ENCODE measurements at places on chromosomes 2 and 18. TPM values are rescaled to one million over a fixed set of nuclear protein-coding genes. Genes with fewer than 3 reads are reported as not detected.
A peak's percentile ranks its signal among the peaks of the same experiment; 100 is the strongest.

RAB27B gene
- total RNA-seq, result 9.9 TPM

GRCh38 chr2:88659538-88659915 lies 31.9 kb upstream of the RPIA start:
- peak; percentile 88 for DNase-seq

DNA sequence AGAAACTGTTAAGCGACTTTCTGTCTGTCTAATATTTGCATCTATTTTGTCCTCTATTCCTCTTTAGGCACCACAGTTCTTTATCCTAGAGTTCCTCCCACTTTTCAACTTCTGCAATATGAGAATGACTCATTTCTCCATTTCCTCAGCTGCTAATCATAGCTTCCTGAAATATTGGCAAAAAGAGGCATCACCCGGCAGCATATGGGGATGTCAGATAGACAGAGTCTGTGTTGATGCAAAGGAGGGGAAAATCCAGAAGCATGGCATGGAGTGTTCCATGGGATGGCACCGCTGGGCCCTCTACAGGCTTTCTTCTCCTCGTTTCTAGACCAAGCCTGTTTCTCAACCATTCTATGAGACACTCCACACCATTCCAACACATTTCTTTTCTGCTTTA lies 93.4 kb downstream of the DOCK10 start:
- peak; percentile 57 for DNase-seq

- DNase-seq, result no peak
These were observed 59.7 kb upstream of the CAPN13 start for GRCh38 chr2:30866974-30867373.

DNA sequence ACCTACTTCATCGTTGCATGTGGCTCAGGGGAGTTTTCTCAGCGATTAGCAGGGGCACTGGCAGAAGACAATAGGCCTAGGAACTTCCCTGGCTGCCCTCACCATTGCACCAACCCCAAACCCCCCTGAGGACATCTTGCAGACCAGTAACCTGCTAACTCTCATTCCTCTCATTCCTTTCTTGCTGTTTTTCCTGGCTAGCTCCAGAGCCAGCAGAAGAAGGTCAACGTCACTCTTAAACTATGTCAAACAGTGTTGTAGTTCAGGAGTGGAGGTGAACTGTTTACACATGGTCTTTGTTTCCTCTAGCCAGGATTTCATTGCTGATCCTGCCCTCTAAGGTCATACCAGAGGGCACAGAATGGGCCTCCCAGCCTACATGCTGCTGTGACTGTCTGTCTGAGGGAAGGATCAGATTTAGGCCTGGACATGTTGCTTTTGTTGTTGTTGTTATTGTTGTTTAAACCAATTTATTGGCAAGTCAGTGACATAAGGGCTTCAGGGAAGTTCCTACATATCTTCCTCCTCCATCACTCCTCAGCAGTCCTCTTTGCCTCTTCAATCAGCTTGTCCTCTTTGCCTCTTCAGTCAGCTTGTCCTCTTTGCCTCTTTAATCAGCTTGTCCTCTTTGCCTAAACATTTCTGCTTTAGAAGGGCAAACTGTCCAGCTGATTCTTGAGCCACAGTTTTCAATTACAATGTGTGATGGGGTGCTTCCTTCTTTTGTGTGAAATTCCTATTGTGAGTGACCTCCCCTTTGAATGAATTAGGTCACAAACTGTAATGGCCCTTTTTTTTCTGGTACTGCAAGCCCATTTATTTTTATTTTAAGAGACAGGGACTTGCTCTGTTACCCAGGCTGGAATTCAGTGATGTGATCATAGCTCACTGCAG lies 471.9 kb upstream of the TNP1 start:
- peak; percentile 78 for DNase-seq

NHEJ1 gene
- 22.2 TPM for total RNA-seq

- no peak for DNase-seq
These were observed 197.9 kb downstream of the CALCRL start for GRCh38 chr2:187250137-187250536.

DNA sequence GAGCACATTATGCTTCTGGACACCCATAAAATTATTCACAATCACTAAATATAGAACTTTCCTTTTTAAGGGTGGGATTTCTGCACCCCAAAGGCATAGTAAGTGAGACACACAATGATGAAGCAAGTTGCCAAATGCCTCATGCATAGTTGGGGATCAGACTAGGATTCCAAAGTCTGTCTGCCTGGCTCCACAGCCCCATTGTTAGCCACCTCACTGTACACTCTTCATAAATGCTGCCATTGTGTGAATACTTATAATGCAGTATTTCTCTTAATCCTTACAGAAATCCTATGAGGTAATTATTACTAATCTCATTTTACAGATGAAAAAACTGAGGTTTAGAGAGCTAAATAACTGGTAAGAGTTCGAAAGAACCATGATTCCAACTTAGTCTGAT lies 738.6 kb downstream of the ERBB4 start:
- DNase-seq, result no peak

SERPINB13 gene
- total RNA-seq, result not detected

DNA sequence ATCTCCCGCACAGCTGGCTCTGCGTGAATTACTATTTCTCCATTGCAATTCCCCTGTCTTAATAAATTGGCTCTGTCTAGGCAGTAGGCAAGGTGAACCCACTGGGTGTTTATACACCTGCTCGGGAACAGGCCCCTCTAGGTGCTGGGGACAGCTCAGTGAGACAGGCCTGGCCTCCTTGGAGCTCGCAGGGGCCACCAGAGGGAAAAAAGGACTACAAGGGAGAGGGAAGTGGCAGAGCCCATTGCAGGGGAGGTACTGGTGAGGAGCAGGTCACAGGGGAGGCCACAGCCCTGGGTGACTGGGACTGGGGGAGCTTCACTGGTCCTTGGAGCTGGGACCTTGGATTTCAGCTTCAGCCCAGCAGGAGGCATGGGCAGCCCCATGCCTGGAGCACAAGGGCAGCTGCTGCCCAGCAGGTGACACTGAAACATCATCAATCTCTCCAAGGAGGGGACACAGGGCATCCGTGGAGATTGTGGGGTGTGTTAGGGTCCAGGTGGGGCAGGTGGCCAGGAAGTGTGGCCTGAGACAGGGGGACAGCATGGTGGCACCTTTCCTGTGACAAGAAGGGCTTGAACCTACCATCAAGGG lies 31.2 kb downstream of the NGEF start:
- no peak for DNase-seq

- no peak for DNase-seq
These were observed 781.3 kb upstream of the ID2 start for GRCh38 chr2:7900593-7900992.

GRCh38 chr18:63088262-63088661 lies 231.3 kb downstream of the BCL2 start:
- DNase-seq, result no peak

- DNase-seq, result no peak
These were observed 24.4 kb upstream of the ACKR3 start for GRCh38 chr2:236545248-236545658.

GRCh38 chr2:120720746-120721375 lies 14.8 kb upstream of the GLI2 start:
- no peak for DNase-seq
